CD4-positive, alpha-beta T cell treated with Interleukin-2 at 100 ng/mL for 4 hours (primary cell): ENCODE measurements at places on chromosomes 1 and 21.

- DNase-seq: no peak
Observed at GRCh38 chr1:107933736-107934135, 31.2 kb downstream of the VAV3 start.

- DNase-seq: no peak
Observed at GRCh38 chr1:113191579-113192076, 118.6 kb downstream of the LRIG2 start.

DNA sequence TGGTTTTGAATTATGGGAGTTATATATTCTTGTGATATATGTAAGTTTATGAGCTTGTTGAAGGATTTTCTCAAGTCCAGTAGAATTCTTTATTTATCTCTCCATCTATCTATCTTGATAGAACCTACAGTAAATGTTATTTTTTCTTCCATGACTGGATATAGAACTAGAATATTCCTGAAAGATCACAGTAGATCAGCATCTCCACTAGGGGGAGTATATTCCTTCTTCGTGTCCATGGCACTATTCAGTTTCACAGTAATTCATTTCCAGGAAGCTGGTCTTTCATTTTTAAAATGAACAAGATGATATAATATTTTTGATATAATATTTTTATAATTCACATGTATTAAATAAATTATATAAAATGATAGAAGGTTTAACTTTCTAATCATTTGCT is 18.8 kb downstream of the TMPRSS15 start:
- DNase-seq: no peak

DNA sequence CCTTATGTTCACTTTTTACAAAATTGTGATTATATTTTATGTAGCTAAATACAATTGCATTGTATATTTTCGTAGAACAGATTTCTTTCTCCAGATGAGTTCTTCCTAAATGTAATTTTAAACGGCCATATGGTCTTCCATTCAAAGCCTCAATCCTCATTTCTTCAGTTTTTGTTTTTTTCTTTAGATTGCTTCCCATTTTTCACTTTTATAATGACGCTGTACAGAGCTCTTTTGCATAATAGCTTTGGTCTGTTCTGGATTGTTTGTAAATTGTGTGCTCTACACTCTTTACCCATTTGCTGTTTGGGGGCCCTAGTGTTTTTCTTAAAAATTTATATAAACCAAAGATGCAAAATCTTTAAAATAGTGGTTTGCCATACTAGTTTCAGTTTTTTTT is 27.8 kb downstream of the AVPR1B start:
- DNase-seq: no peak

GRCh38 chr21:24896735-24897124 is 710.6 kb downstream of the MRPL39 start:
- DNase-seq: no peak

GRCh38 chr1:8818325-8818775 is 910 bp upstream of the RERE start:
- peak; percentile 45 for DNase-seq

GRCh38 chr1:111399792-111400610 is 27.5 kb downstream of the OVGP1 start:
- peak; percentile 52 for DNase-seq

DNA sequence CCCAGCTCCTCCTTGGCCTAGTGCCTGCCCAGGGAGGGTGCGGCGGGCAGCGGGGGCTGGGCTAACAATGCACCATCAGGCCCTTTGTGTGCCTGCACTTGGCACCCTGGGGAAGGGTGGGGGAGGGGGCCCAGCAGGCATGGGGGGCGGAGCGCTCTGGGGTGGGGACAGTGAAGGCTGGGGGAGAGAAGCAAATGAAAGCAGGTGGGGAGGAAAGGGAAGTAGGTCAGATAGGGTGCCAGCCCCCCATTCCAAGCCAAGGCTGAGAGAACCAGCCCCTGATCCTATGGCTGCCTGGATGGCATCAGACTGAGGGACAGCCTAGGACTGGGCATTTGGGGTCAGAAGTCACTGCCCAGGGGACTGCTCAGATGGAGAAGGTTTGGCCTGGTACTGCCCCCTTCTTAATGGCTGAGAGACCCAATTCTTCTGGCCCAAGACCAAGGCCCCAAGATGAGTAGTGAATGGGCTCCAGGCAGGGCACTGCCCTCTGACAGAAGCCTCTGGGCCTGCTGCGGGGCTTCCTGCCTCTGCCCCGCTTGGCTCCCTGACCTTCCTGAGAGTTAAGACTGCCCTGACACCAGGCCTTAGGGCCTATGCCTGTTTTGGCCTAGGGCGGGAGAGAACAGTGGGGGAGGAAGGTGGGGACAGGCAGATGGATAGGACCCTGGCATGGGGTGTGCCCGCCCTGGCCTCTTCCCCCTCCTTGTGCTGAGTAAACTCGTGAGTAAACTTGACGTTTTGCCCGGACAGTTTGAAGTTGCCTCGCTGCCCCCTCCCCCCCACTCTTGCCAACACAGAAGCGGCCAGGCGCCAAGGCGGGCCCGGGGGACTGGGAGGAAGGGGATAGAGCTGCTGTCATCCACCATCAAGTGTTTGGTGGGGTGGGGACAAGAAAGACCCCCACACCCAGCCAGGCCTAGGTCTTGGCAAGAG is 2.7 kb downstream of the ZBTB7B start:
- no peak for DNase-seq

- peak; percentile 29 for DNase-seq
Observed at GRCh38 chr1:149879556-149879955, 19.8 kb upstream of the BOLA1 start.

GRCh38 chr1:192266645-192267044 is 50.1 kb upstream of the RGS21 start:
- no peak for DNase-seq

DNA sequence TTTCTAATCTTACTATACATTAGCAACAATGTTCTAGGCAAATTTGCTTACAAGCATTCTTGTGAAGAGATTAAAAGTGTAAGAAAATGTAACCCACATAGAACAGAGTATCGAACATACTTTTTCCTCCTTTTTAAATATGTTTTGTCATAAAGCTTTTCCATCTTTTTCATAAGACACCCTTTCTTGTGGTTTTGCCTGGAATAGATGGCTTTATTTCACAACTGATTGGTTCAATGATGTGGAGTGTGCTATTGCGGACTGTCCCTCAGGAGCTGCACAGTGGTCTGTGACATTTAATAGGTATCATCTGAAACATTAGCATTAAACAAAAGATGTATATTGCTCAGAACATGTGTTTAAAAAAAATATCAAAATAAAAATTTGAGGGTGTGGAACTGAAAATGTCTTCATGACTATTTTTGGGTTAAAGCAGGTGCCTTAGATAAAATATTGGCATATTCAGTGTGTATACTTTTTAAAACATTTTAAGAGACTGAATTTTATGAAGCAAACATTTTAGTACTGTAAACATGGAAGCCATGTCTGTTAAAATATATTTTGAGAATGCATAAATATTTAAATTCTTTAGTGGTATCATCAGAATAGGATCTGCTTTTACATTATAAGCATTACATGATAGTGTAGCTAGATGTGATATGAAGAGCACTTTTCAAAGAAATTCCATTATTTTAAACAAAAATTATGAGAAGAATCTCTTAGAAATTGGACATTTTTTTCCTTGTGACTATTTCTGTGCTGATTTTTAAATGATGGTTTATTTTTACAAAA is 48.3 kb upstream of the C1orf146 start:
- DNase-seq: no peak

GRCh38 chr1:232463225-232463624 is 166.7 kb downstream of the SIPA1L2 start:
- no peak for DNase-seq

DNA sequence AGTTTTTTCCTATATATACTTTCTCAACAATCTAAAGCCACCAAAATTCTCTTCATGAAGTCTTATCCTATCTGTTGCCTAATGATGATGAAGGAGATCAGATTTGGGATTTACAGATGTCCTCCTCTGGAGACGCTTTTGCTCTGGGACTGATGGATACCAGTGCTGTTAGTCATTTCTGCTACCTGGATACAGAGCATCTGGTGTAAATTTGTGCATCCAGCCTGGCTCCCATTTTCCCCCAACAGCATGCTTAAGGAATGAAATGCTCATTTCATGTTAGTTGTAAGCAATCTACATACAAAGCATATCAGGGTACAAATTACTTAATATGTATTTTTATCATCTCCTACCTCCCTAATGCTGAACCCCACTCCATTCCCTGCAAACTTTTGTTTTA is 57.7 kb downstream of the HNRNPR start:
- DNase-seq: no peak

DNA sequence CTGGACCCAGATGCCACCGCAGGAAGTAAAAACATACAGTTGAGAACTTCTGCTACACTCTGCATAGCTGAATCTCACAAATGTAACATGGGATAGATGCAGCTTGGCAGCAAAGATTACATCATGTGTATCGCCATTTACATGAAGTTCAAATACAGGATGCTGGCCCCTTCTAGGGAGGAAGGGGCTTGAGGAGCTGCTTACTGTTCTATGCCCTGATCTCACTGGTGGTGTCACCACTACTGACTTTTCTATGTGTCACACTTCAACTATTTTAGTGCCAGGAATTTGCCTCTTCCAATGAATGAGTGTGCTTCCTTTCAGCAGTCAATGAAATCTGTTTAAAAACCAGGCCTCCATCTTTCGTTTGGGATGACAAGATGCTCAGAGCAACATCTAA is 31.1 kb downstream of the MRAP start:
- no peak for DNase-seq

- DNase-seq: no peak
Observed at GRCh38 chr1:45859221-45859620, 55.8 kb downstream of the MAST2 start.

DNA sequence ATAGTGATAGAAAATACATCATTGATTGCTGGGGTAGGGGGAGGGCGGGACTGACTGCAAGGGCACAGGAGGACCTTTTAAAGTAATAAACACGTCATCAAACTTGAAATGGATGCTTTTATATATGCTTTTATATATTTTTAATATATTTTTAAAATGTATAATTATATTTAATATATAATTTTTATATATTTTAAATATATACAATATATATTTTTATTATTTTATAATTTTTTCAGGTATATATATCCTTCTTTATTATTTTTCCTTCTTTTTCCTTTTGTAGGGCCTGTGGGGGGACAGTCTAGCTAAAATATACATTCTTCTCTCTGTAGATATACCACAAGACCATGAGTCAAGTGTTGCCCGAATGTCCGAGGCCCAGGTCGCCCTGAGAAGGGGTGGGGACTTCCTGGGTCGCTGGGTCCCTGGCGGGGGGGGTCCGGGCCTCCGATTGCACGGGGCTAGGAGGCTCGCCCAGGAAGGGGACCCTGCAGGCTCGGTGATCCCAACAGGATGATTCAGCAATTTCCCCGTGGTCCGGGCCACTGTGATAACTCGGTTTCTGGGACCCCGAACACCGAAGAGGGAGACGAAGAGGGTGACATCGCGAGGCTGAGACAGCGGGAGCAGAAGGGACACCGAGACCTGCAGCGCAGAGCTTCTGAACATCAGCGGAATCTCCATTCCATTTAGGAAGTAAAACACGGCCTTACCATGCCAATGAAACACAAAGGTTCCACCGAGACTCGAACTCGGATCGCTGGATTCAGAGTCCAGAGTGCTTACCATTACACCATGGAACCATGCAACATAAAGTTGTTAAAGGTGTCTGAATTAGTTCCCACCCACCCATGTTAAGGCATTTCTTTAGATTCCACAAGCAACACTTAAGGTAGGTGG is 112.5 kb upstream of the NBPF11 start:
- no peak for DNase-seq

DNA sequence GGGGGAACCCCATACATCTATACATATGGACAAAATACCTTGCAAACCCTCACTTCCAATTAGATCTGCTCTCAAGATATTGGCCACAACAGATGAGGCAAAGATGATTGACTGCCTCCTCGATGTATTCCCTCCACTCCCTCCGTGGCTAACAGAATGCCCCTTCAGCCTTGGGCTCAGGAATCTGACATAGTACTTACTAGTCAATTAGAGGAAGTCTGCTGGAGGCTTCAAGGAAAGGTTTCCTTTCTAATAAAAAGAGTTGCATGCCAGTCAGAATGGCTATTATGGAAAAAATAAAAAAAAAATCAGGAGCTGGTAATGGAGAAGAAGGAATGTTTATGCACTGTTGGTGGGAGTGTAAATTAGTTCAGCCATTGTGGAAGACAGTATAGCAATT is 90.4 kb upstream of the VAV3 start:
- DNase-seq: no peak

GRCh38 chr1:21607549-21608529 is 61.3 kb downstream of the RAP1GAP start:
- DNase-seq: no peak

GRCh38 chr21:38985568-38986378 is 180.0 kb downstream of the ETS2 start:
- DNase-seq: no peak

DNA sequence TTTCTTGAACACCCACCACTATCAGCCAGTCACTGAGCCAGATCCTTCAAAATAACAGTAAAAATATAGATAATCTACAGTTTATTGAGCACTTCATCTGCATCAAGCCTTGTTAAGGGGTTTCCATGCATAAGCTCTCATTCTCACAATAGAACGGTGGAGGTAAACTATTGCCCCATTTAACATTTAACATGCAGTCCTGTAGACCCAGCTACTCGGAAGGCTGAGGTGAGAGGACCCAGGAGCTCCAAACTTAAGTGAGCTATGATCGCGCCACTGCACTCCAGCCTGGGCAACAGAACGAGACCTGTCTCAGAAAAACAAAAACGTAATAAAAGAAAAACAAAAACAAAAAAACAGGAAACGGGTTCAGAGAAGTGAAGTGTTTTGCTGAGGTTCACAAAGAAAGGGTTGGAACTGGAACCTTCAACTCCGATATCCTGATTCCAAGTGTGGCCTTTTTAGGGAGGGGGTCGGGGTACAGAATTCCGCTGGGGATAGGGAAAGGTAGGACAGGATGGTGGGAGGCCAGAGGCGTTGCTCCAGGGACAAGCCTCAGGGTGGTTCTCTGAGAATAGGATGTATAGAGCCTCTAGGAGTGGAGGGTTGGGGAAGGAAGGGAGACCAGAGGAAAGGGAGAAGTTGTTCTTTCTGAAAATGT is 11.6 kb upstream of the SESN2 start:
- DNase-seq: no peak

- DNase-seq: no peak
Observed at GRCh38 chr1:212611000-212611948, 2.7 kb downstream of the ATF3 start.
